ENCODE measurements at places on chromosomes 12 and 14.

DNA sequence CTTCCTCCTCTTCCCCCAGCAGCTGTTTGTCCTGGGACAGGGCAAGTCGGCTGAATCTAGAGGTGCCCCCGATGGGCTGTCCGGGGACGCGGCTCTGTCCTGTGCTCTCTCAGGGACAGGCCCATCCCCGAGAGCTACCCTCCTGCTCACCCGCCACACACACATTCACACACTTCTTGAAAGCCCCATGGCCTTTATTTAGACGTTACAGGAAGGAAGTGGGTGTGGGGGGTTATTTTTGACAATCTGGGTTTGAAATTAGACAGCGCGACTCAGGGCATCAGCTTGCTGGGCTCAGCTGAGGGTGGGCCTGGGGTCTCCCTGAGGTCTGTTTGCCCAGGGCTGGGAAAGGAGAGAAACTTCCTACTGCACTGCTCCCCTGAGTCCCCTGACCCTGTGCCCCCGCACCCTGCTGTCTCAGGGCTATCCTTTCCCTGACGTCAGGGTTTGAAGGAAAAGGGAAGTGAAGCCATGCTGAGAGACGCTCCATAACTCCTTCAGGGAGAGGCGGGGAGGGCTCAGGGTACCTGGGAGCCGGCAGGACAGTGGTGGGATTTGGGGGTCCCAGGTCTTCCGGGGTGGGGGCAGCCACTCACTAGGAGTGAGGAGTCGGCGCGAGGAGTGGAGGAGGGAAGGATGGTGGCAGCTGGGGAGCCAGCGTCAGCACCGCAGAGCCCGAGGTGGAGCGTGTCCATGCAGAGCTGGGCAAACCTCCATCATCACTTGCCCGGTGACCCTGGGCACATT is 8.1 kb downstream of the PTPN6 start:
- DNase-seq = no peak

- no peak for DNase-seq
Measured at GRCh38 chr12:131176926-131177325, 223.2 kb downstream of the ADGRD1 start.

DNA sequence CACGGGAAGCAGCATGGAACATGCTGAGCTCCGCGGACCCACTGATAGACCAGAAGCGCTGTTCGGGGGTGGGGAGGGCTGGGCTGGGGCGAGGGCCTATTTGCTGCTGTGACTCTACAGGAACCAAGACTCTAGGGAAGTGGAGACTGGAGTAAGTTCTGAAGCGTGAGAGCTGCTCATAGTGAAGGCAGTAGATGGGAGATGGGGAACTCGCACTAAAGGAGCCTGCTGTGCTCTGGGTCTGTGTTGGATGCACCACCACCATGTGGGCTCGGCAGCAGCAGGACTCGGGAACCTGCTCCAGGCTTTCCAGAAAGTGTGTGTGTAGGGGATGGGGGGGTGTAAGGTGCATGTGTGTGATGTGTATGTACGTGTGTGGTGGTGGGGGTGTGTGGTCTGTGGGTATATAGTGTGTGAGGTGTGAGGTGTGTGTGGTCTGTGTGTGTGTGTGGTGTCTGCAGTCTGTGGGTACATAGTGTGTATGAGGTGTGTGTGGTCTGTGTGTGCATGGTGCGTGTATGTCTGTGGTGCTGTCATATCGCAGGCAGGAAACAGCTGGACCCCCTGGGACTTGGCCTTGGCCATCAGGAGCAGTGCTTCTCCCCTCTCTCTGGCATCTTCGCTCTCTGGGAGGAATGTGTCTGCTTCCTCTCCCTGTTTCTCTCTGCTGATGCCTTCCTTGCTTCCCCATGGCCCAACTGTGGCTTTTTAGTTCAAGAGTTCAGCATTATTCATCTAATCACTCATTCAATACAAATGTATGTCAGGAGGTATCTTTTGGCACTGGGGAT is 378.9 kb downstream of the FUT8 start:
- DNase-seq = peak; percentile 6

DNA sequence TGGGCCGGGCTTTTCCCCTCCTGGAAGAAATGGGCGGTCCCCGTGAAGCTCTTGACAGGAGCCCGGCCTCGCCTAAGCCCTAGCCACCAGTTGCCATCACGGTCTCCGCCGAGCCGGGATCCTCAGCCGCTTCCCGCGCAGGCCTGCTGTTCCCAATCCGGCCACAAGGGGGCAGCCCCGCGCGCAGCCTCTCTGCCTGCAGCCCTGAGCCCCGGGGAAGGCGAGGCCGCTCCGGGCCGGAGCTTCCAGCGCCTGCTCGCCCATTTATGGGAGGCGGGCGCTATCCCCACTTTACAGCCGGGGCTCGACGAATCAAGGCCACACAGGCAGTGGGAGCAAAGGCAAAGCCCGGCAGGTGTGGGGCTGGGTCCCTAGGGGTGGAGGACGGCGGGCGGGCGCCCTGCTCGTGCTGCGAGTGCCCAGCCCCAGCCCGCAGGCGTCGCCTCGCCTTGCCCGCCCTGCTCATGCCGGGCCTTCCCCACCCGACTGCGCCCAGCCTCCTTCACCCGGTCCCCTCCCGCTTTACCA is 61.5 kb downstream of the LGMN start:
- DNase-seq = peak; percentile 43

DNA sequence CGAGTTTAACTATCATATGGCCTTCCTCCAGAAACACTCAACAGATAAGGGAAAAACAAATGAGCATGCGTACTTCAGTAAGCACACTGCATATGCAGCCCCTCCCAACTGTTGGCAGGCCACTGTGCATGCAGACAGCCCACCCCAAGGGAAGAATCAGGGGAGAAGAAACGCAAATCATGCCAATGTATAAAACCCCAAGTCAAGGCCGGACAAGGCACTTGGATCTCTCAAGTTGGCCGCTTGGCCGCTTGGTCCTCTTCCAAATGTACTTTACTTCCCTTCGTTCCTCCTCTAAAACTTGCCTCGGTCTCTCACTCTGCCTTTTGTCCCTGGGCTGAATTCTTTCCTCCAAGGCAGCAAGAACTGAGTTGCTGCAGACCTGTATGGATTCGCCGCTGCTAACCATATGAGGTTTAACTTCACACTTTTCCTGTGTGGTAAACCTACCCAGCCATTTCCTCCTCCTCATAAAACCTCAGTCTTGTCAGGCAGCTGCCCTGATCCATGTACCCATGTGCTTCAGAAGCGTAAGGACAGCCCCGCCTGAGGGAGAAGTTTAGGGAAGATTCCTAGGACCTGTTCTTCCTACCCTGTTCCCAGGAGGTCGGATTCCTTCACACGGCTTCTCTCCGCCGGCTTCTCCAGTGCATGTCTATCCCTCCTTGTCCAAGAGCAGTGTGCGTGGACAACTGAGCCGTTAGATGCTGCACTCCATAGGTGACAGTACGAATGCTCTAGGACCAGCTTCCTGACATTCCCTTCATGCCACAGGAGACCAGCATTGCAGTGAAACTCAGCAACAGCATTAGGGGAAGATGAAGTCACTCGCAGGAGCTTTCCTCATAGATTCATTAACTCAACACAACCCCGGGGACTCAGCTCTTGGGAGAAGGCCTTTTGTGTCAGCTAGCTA is 188.0 kb downstream of the MON2 start:
- no peak for DNase-seq

- no peak for DNase-seq
Measured at GRCh38 chr12:105192624-105193225, 43.2 kb downstream of the APPL2 start.

DNA sequence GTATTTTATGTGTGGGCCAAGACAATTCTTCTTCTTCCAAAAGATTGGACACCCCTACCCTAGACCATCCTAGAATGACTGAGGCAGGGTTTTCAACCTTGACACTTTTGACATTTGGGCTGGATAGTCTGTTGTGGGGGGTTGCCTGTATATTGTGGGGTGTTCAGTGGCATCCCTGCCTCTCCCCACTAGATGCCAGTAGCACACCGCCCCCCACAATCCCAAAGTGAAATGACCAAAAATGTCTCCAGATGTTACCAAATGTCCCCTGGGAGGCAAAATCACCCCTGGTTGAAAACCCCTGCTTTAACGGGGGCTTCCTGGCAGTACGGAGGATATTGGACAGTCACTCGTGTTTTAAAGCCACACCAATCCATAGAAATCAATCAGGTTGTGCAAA is 219.6 kb downstream of the PHETA1 start:
- no peak for DNase-seq

- peak; percentile 48 for DNase-seq
Measured at GRCh38 chr14:49408187-49408933, 177.8 kb downstream of the RPS29 start.

- DNase-seq = peak; percentile 54
Measured at GRCh38 chr12:91811481-91812287, 334.0 kb downstream of the BTG1 start.

- DNase-seq = no peak
Measured at GRCh38 chr12:52836491-52837412, 2.6 kb upstream of the KRT79 start.

DNA sequence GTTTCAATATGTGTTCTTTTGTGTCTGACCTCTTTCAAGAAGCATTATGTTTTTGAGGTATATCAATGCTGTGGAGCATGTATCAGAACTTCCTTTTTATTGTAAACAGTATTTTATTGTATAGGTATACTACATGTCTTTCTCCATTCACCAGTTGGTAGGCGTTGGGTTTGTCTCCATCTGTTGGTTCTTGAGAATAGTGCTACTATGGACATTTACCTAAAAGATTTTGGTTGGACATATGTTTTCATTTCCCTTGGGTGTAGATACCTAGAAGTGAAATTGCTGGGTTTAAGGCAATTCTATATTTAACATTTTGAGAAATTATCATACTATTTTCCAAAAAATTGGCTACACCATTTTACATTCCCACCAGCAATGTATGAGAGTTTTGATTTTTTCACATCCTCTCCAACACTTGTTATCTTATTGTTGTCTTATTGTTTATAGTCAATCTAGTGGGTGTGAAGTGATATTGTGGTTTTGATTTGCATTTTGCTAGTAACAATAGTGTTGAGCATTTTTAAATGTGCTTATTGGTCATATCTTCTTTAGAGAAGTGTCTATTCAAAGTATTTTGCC is 409.2 kb downstream of the IPO8 start:
- DNase-seq = peak; percentile 40

GRCh38 chr12:46926526-46926925 is 100.7 kb upstream of the SLC38A4 start:
- peak; percentile 49 for DNase-seq

DNA sequence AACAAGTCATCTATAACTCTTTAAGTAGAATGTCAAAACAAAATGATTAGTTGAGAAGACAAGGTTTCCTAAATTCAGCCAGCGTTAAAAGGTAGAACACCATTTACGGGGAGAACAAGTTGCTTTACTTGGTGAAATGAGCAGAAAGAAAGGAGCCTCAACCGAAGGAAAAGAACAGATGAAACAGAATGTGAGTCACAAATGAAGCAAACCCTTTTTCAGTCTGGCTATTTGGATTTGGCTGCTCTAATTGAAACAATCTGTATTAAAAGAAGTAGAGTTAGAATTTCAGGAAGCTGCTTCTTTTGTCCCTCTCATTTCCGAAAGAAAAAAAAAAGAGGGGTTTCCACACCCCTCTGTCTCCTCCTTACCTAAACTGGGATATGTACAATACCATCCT is 34.6 kb downstream of the CEP128 start:
- DNase-seq = peak; percentile 74

DNA sequence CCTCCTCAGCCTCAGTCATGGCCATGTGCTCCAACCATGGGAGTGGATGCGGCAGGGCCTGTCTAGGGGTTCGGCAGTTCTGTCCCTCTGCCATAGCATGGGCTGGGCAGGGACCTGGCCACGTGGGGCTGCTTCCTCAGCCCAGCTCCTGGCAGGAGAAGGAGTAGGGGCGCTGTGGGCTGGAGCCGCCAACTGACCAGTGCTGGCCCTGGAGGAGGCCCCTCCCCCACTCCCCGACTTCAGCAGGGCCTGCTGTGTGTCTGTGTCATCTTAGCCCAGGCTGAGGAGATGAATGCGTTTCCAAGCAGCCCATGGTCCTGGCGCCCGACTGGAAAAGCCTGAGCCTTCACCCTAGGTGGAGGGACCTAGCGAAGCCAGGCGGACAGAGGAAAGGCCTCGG is 2.7 kb upstream of the PACS2 start:
- DNase-seq = no peak

DNA sequence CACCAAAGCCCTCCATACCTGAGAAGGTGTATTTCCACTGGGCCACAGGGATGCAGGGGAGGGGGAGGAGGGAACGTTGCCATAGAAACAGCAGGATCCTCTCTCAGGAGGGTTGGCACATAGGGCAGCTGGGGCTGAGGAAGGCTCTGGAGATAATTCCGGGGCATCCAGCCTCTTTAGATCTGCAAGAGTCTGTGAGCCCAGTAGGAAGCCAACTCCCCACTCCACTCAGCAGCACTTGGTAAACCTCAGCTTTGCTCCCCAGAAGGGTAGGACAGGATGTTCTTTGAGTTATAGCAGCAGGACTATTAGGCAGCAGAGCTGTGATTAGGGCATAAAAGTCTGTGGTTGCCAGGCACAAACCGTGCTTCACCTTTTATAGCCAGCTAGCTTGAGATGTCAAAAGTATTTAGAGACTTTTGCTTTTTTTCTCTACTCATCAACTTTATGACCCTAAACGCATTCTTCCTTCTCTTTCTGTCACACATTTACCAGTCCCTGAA is 7.8 kb upstream of the PLEKHG3 start:
- no peak for DNase-seq

DNA sequence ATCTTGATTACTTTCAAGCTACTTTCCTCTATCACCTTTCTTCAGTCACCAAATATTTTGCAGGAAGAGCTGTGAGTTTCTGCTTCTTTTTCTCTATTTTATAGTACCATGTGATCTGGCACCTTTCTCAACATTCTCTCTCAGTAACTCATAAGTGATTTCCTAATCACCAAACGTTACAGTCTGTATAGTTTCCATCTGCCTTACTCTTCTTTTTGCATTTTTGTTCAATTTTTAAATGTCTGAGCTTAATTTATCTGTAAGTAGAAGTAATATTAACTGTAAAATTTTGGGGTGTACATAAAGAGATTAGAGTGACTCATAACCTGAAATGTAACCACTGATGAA is 422.1 kb upstream of the SYT1 start:
- peak; percentile 51 for DNase-seq

GRCh38 chr14:95211721-95212504 is 54.6 kb upstream of the DICER1 start:
- no peak for DNase-seq

DNA sequence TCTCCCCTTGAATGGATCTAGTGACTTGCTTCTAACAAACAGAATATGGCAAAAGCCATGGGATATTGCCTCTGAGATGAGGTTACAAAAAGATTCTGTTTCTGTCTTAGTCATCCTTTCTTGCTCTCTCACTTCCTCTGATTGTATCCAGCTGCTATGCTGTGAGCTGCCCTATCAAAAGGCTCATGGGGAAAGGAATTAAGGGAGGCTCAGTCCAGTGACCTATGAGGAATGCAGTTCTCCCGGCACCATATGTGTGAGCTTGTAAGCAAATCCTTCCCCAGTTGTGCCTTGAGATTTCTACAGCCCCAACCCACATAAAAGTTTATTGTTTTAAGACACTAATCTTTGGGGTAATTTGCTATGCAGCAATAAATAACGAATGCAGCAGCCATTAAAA is 183.1 kb downstream of the KLHL28 start:
- peak; percentile 80 for DNase-seq

All from fibroblast of gingiva (primary cell).